Tibial nerve (tissue), 4 donors: ENCODE measurements at places on chromosomes 3 and 15. TPM values are rescaled to one million over a fixed set of nuclear protein-coding genes. Genes with fewer than 3 reads are reported as not detected.

DNA sequence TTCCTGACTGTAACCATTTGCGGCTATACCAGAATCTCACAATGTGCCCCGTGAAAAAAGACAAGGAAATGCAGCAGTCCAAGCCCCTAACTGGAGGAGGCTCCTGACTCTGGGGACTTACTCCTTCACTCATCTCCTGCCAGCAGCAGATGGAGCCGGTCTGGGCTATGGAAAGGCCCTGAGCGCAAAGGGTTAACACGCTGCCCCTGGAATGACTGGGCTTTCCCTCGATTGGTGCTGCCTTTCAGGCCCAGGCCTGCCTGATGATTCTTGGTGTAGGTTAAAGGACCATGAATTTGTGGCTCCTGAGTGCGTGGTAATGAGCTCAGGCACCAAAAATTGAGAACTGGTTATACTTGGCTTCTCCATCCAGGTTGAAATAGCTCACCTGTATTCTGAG is 42.3 kb upstream of the GALNT15 start:
- DNase-seq: no peak

The WDR72 gene
- total RNA-seq: not detected

- no peak for DNase-seq
Observed at GRCh38 chr3:58858126-58858525, 191.6 kb upstream of the FAM3D start.

DNA sequence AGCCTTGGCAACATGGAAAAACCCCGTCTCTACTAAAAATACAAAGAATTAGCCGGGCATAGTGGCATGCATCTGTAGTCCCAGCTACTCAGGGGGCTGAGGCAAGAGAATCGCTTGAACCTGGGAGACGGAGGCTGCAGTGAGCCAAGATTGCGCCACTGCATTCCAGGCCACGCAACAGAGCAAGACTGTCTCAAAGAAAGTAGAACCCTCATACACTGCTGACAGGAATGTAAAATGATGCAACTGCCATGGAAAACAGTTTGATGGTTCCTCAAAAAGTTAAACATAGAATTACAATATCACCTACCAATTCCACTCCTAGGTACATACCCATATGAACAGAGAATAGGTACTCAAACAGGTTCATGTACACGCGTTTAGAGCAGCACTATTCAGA is 158.9 kb downstream of the TBC1D5 start:
- no peak for DNase-seq

DNA sequence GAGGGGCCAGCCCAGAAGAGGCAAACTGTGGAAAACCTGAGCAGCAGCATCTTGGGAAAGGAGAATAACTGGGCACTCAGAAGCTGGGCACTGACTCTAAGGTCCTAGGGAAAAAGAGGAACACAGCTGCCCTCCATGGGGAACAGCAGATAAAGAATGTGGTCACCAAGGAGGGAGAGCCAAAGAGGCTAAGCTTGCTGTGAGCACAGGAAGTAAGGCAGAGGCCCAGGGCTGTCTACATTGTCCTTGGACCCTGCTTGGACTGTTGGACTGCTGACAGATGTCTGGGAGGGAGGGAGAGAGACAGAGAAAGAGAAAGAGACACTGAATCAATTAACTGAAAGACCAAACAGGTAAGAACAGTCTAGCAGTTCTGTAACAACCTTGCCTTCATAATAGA is 4.5 kb upstream of the MNS1 start:
- no peak for DNase-seq

DNA sequence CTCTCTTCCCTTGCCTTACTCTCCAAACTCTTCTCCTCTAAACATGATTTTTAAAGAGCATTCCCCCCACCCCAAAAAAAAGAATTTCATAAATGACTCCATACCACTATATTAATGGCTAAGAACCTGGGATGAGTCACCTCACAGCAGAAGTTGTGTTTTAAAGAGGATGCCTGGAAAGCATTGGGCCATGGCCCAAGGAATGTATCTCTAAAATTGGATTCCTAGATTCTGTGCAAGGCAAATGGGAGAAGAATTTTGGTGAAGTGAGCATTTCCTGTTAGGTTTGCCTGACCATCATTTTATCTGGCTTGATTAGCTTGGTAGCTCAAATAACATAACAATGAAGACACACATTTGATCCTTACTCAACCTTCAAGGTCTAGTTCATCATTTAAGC is 251.4 kb downstream of the NR1D2 start:
- DNase-seq: no peak

DNA sequence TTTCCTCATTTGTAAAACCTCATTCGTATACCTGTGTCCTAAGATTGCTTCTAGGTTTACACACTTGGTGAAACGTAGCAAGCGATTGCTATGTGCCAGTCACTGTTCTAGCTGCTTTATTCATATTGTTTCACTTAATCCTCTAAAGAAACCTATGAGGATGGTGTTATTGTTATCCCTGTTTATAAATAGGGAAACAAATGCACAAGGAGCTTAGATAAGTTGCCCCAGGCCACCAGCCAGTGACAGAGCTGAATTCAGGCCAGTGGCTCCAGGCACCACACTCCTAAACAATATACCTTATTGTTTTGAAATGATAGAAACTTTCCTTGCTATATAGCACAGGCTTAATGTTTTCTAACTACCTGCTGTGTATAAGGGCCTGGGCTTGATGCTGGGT is 44.0 kb downstream of the LPP start:
- no peak for DNase-seq

DNA sequence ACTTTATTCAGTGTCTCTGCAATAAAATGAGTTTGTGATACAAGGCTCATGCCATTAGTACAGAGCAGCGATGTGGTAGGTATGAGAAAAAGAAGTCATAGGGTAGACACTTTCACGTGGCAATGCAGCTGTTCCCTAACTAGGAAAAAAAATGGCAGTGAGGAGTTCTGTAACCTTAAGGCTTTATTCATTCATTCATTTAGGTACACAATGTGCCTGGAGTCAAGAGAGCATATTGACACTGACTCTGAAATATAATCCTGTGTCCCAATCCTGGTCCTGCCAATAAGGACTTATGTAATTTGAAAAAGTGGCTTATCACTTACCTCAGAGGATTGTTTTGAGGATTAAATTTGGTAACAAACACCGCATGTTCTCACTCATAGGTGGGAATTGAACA is 173.0 kb upstream of the AZI2 start:
- DNase-seq: no peak

The ERC2 gene
- total RNA-seq: 0.98 TPM

GRCh38 chr15:74040109-74040850 is 42.1 kb downstream of the GOLGA6A start:
- peak; percentile 74 for DNase-seq

DNA sequence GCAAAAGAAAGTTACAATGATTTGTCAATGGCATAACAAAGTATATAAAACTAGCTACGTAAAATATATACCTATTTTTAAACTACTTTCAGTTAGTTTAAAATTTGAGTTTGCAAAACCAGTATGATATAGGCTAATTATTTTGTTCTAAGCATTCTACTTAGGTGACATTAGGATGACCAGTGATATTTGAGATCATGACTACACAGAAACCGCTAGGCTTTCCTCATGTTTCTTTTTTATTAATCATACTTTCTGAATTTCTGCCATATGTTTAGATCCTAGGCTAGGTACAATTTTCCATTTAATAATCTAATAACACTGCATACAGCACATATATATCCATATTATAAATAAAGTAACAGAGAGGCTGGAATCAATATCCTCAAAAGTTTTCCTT is 52.4 kb upstream of the XRN1 start:
- DNase-seq: no peak

GRCh38 chr3:109337393-109337792 is at the start of gene DPPA4:
TSS of gene DPPA4 (minus strand) at chr3:109337546. CDS start at chr3:109337517, 29 bp downstream.
- DNase-seq: no peak

DNA sequence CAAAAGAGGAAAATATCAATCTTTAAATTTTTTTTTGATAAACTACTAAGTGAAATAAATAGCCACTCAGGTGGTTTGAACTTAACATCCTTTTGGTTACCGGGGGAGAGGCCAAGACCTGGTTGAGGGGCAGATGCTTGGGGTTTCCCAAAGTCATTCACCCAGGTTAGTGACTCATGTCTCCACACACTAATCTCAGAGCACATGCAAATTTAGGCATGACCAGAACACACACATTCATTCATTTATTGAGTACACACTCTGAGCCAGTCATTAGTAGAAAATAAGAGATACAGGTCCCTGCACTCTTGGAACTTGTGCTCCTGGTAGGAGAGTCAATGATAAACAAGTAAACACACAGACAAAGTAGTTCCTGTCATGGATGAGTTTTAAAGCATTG is 7.3 kb downstream of the ILDR1 start:
- DNase-seq: no peak

- no peak for DNase-seq
Observed at GRCh38 chr3:163538387-163538786, 1539.9 kb downstream of the SI start.

DNA sequence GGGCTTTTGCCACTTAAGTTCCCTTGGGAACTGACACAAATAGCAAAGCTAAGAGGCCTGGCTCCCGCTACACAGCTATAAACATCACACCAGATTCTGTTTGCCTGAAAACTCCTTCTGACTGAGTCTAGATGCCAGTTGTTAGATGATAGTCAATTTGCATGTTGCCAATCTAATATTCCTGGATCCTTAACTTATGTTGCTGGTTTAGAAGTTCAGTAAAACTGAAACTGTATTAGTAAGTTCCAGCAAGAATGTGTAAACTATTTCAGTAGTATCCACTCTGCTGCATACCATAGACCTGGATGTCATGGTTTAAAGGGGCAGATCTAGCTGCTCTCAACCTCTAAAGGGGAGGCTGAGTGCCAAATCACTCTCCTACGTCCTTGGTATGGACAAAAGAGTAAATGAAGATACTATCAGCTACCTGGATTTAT is 27.1 kb upstream of the LACTB start:
- no peak for DNase-seq

DNA sequence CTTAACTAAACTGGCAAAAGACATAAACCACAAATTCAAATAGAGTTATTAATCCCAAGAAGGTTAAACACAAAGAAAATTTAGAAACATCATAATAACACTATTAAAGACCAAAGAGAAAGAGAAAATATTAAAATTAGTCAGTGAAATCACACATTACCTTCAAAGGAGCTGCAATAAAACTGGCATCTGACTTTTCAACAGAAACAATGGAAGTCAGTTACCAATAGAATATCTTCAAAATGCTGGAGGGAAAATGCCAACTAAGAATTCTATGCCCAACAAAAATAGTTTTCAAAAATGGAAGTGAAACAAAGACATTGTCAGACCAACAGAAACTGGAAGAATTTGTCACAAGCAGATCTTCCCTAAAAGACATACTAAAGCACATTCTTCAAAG is 68.7 kb upstream of the RNF7 start:
- DNase-seq: no peak

GRCh38 chr15:84982301-84982920 is 755 bp downstream of the PDE8A start:
- no peak for DNase-seq

The GRK7 gene
- not detected for total RNA-seq

- no peak for DNase-seq
Observed at GRCh38 chr3:127456471-127457093, 134.0 kb downstream of the TPRA1 start.

DNA sequence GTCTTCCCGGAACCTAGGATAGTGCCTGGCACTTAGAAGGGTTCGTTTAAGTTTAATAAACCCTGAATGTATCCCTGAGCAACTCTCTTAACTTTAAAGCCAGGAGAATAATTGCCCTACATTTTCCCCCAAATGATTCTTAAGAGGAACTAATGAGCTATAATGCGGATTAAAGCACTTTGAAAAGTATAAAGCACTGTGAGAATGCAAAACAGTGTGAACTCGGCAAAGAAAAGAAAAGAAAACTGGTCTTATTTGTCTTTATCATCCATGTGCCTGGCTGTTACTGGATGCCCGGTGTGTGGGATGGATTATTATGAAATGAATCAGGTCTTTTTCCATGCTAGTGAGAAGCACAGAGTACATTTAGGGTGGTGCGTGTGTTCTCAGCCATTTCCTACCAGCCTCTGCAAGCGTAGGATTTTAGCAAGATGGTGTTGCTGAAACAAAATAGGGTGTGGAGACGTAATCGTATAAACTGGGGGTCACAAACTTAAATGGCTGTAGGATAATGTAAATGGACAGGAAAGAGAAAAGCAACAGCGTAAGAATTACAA is 983 bp downstream of the KBTBD12 start:
- DNase-seq: no peak

DNA sequence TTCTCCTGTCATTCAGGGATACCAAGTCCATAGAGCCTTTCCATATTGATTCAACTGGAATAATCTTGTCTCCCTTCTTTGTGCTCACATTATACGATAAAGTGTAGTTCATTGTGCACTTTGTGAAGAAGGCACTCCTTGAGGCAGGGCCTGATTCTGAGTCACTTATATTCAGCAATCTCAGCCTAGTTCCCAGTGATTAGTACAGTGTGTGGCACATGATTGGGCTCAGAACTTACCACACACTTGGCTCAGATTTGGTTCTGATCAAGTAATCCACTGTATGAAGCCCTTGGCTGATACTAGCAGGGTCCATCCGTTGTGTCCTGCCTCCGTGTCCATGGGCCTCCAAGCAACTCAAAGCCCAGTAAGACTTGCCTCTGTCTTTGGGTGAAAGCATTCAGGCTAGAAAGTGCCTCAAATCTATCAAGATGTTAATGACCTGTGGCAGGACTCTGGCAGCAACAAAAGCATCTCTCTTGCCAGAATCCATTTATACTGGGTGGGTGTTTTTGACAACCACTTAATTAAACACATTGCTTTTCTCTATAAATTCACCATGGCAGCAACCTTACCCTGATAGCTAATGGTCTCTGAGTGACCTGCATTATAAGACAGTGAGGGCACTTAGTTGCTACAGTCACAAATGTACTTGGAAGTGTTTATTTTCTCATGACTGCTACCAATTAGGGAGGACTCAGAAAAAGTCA is 51.3 kb downstream of the TPRG1 start:
- no peak for DNase-seq

DNA sequence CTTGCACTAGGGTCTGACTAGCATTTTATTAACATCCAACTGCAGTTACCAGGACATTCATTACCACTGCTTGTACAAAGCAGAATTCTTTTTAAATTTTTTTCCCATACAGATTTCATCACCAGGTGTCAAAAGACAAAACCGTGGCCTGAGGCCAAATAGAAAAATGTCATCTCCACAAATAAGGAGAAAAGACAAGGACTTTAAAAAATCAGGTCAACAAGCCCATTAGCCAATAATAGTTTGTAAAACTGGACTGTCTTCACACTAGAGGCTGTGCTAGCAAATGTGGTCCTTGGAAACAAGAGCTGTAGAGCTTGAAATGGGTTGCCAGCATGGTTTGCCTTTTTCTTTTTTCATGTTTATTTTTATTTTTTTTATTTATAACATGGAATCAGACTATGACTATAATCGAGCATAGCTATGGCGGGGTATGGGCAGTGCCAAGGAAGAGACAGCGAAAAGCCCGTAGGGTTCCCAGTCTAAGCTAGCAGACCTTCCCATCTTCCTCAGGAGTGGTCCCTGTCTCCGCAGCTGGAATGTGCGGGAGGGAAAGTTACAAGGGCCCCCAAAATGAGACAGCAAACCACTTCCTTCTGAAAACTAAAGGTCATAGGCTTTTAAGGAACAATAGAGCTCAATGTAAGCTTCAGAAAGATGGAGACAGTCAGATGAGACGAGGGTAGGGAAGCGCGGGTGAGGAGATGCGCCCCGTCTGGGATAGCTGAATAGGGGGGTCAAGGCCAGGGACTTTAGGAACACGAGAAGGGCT is 1.5 kb downstream of the PTPN9 start:
- no peak for DNase-seq
